ENCODE measurements at places on chromosomes 1 and 21. TPM values are rescaled to one million over a fixed set of nuclear protein-coding genes. Genes with fewer than 3 reads are reported as not detected.

The AMY2A gene
- not detected for total RNA-seq

The TP73 gene
- total RNA-seq, result 1.4 TPM

The PTCH2 gene
- total RNA-seq, result 1.4 TPM

The SEC22B gene
- total RNA-seq, result 42.3 TPM

The DCAF6 gene
- total RNA-seq, result 34.4 TPM

The LDLRAD1 gene
- not detected for total RNA-seq

DNA sequence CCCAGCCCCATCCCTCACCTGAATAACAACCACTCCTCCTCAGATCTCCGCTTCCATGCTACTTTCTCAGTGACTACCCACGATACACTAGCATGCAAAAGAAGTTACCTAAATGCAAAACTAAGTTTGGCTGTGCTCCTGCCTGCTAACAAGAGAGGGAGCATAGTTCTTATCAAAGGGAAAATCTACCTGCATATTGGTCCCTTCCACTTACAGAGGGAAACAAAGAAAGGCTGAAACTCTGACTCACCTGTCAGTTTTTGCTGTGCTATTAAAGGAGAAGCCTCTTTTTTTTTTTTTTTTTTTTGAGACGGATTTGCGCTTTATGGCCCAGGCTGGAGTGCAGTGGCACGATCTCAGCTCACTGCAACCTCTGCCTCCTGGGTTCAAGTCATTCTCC lies 43.8 kb upstream of the RAVER2 start:
- no peak for DNase-seq

DNA sequence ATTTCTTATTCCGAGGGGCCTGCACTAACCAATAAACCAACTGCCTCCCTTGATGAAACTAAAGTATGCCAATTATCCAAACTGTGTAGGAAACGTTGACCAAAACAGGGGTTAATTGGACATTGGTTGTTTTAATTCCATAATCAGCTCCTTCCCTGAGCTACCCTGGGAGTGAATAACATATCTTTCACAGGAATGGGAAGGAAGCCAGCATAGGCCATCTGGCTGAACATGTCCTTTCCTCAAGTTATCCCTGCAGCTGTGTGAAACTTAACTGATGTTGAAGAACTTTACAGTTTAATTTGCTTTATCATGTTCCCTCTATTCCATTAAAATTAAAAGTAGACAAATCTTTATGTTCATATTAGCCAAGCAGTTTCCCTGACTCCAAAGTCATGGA lies 75.4 kb downstream of the NRIP1 start:
- no peak for DNase-seq

DNA sequence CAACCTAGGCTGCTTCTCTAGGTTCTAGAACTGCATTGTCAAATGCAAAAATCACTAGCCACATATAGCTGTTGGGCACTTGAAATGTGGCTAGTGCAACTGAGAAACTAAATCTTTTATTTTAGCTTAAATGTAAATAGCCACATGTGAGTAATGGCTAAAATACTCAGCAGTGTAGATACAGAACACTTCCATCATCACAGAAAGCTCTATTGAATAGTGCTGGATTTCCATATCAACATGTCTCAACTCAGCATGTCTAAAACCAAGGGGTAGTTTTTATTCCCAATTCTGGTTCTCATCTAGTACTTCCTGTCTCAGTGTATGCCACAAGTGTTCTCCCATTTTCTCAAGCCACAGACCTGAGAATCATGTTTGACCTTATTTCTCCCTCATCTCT lies 7.5 kb upstream of the TP53BP2 start:
- no peak for DNase-seq

DNA sequence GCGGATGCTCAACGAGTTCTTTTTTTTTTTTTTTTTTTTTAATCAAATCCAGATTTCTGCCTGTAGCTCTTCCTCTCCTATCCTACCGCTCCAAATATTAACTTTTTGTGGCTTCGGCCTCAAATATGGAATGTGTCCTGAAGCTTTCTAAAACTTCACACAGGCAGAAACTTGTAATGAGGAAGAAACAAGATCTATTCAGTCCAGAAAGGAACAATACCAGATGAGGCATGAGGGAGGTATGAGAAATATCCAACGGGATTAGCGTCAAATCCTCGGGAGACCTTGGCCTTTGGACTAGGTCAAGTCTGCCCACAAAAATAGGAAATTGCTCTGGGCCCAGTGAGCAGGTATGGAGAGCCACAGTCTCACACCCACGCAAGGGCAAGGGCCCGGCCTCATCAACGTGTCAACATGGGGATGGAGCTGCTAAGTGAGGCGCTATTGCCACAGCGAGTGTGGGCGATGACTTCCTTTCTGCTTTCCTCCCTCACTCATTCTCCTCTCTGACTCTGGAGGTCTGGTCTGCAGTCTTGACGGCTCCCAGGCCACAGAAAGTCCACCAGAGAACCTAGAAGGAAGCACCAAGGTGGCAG lies 66.6 kb downstream of the BCAR3 start:
- no peak for DNase-seq

Data from mesothelial cell of epicardium (in vitro differentiated cells).